Muscle of back (tissue), 13 donors: ENCODE measurements at places on chromosomes 16 and 17.

DNA sequence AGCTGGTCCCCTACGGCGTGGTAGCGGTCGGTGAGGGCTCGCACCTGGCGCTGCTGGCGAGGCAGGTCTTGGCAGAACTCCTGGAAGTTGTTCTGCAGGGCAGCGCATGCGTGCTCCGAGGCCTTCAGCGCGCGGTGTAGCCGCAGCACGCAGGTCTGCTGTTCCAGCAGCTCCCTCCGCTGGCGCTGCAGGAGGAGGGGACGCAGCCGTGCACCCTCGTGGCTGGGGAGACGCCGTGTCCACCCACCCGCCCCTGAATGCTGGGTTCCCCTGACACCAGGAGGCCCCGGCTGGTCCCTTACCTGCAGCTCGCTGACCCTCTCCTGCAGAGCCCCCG lies 12.2 kb downstream of the EVPL start:
- no peak for DNase-seq

GRCh38 chr16:77564791-77565390 lies 130.1 kb upstream of the ADAMTS18 start:
- DNase-seq, result no peak

DNA sequence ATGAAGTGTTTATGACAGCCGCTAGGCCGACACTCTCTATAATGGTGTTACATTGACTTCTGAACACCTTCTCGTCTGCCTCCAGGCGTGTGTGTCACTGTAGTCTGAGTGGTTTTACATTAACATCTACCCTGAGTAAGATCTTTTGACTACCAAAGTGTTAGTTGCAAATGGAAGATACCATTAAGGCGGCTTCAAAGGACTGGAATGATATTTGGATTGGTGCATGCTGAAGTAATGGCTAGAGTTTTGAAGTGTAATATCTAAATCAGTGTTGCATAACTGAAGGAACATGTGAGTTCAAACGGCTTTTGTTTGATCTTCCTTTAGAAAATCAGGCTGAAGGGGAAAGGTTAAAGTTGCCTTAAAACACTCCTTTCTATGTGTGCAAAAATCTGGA lies 52.2 kb downstream of the BCAS3 start:
- DNase-seq, result no peak

- DNase-seq, result no peak
These were observed 7.3 kb downstream of the NT5C start for GRCh38 chr17:75124041-75124818.

DNA sequence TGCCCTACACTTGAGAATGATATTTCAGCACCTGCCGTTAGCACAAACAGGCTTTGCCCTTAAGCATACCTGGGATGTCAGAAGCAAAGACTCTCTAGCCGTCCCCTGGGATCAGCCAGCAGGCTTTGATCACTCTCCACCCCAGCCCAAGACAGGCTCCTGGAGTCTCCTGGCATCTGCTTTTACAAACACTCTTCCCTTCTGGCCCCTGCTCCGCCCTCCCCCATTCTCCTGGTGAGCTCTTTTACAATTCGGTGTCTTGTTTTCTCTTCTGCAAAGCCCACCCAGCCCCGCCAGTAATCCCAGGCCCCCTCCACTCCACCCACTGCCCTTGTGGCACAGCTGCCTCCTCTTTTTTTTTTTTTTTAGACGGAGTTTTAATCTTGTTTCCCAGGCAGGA lies 50.4 kb downstream of the KATNIP start:
- DNase-seq, result no peak

DNA sequence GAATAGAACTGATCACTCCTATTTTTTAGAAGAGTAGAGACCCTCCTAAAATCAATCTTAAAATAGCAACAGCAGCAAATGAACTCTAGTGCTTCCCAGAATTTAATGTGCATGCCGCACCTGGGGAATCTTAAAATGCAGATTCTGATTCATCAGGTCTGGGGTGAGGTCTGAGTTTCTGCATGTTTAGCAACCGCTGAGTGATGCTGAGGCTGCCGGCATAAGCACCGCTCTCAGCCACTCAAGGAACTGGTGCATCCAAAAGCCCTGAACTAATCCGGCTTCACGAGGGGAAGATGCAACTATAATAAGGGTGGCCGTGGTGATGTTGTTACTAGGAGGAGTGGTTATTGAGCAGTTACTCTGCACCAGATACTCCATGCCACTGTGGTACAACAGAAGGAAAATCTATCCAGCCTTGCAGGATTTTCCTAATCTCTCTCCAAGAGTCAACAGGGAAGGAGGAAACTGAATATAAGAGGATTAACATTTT lies 19.7 kb downstream of the SDK2 start:
- DNase-seq, result no peak

GRCh38 chr17:45992175-45992574 lies 6.9 kb upstream of the STH start:
- no peak for DNase-seq

DNA sequence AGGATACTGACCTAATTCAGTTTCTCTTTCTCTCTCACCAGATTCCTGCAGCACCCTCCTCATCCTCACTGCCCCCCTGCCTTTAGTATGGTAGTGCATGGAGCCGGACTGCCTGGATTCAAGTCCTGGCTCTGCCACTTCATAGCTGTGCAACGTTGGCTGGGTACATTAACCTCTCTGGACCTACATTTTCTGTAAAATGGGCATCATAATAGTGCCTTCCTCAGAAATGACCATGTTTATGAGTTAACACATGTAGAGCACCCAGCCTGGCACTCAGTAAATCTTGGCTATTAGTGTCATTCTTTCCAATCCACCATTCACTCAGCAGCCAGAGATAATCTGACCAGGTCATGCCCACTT lies 7.3 kb downstream of the UNC119 start:
- DNase-seq, result no peak
